ENCODE measurements at places on chromosomes 1 and 21. TPM values are rescaled to one million over a fixed set of nuclear protein-coding genes. Genes with fewer than 3 reads are reported as not detected.
A peak's percentile ranks its signal among the peaks of the same experiment; 100 is the strongest.

SLC30A10 gene
- not detected for total RNA-seq

GJC2 gene
- total RNA-seq = 13.0 TPM

S100A7A gene
- not detected for total RNA-seq

CRB1 gene
- total RNA-seq = not detected

VANGL2 gene
- total RNA-seq = 79.8 TPM

RNU1-2 gene
- total RNA-seq = 3,428 TPM

ZYG11A gene
- total RNA-seq = 0.18 TPM

L1TD1 gene
- total RNA-seq = 50.1 TPM

PDE9A gene
- 20.7 TPM for total RNA-seq

NBPF20 gene
- total RNA-seq = 6.0 TPM

DNA sequence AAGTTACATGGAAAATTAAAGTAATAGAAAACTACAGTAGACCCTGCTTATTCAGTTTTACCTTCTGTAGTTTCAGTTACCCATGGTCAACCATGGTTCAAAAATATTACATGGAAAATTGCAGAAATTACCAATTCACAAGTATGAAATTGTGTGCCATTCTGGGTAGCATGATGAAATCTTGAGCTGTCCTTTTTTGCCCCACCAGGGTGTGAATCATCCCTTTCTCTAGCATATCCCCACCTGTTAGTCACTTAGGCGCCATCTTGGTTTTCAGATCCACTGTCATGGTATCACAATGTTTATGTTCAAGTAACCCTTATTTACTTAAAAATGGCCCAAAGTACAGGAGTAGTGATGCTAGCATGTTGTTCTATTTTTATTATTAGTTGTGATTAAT lies 3.5 kb upstream of the LRIF1 start:
- H3K4me1 ChIP-seq = peaks cover 14% of the 10 kb centered on the region
- H3K36me3 ChIP-seq = peaks cover 11% of the 10 kb centered on the region
- H3K27ac ChIP-seq = no peak overlapping the region
- H3K27me3 ChIP-seq = peaks cover 6% of the 10 kb centered on the region

DNA sequence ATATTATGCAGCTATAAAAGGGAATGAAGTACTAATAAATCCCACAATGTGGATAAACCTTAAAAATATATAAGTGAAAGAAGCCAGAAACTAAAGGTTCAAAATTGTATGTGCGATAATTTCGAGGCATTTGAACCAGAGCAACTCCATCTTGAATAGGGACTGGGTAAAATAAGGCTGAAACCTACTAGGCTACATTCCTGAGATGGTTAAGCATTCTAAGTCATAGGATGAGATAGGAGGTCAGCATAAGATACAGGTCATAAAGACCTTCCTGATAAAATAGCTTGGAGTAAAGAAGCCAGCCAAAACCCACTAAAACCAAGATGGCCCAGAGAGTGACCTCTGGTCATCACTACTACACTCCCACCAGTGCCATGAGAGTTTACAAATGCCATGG lies 103.1 kb downstream of the SLC16A1 start:
- H3K27ac ChIP-seq = no peak overlapping the region
- no peaks in the 10 kb centered on the region for H3K36me3 ChIP-seq
- peaks cover 3% of the 10 kb centered on the region for H3K4me1 ChIP-seq
- peaks cover 7% of the 10 kb centered on the region for H3K27me3 ChIP-seq

DNA sequence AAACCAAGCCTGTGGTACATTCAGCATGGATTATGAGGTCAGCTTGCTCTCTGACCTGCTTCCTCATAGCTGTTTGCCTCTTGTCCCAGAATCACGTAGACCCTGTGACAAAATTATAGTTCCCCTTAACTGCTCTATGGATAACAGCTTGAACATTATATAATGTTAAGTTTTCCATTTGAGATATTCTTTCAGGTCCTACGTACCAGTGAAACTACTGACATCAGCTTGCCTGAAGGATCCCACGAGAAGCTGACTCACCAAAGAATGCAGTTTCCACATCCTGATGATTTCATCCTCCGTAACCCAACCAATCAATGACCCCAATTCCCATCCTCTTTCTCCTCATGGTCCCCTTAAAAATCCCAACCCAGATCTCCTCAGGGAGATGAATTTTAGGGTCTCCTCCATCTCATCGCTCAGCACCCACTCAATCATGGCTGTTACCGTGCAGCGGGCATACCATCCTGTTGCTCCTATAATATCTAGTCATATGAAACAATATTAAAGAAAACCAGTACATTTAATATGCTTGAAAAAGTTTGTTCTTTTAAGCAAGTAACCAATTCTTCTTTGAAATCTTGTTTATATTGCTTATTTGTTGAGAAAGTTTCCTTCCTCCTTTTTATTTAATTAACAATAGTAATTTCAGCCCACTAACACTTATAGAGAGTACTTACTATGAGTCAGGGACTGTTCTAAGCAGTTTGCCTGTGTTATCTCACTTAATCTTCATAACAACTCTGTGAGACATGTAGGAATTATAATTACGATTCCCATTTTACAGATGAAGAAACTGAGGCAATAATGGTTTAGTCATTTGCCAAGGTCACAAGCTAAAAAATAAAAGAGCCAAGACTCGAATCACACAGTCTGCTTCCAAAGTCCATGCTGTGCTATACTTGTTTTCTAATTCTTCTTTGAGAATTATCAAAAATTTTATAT lies 27.4 kb downstream of the CHML start:
- peaks cover 12% of the 10 kb centered on the region for H3K4me1 ChIP-seq
- H3K36me3 ChIP-seq = no peaks in the 10 kb centered on the region
- no peak overlapping the region for H3K4me3 ChIP-seq
- no peak for DNase-seq
- H3K27ac ChIP-seq = no peak overlapping the region

DNA sequence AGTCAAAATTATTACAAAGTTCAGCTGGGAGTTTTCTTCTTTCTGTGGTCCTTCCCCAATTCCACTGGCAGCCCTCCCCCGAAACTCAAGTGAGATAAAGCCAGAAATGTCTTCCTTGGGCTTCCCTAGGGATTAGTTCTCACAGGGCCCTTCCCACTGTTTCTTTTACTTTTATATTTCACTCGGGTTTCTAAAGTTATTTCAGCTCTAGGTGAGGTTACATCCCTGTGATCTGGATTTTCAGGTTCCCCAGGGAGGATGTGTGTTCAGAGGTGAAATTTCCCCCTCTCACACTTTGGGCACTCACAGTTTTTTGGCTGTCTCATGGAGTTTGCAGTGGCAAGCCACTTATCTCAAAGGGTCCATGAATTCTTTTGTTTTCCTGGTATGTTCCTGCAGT lies 77.3 kb downstream of the DRAM2 start:
- H3K27ac ChIP-seq = no peak overlapping the region
- H3K36me3 ChIP-seq = peaks cover 6% of the 10 kb centered on the region
- DNase-seq = no peak
- H3K4me3 ChIP-seq = peak overlapping the region; percentile 38

GRCh38 chr21:38982096-38982495 lies 176.4 kb downstream of the ETS2 start:
- H3K4me1 ChIP-seq = peaks cover 19% of the 10 kb centered on the region
- H3K36me3 ChIP-seq = peaks cover 5% of the 10 kb centered on the region
- no peak overlapping the region for H3K4me3 ChIP-seq
- no peak for DNase-seq
- H3K27ac ChIP-seq = no peak overlapping the region
- H3K27me3 ChIP-seq = peaks cover 2% of the 10 kb centered on the region

DNA sequence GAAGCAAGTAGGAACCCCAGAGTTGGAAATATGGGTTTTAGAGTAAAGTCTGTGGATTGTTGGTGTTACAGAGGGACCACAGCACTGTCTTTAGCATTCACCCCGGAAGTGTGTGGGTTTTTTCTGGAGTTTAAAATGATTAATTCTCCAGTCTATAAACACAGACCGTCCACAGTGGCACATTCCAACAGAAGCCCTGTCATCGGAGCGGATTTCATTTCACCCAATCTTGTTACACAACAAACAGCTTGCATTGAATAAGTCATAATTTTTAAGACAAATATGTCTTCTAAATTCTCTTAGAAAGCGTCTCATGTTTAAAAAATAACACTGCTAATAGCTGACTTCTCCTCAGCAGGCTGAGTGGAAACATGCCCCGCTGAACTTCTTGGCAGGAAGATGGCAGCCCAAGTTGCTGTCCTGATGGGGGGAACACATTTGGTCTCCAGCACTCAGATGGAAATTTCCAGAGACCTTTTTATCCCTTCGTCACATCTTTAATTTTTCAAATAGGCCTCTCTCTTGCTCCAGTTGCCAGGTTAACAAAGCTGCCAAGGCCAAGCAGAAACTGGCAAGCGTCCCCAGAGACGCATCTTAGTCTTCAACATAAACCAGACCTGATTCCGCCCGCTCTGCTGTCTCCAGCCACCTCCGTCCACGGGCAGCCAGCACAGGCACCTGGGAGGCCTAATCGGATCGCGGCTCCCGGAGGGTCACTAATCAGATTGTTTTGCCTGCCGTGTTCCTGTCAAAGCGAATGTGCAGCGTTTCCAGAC lies 28.8 kb upstream of the SLC19A1 start:
- DNase-seq = no peak
- H3K27me3 ChIP-seq = peaks cover 2% of the 10 kb centered on the region
- no peak overlapping the region for H3K27ac ChIP-seq
- no peak overlapping the region for H3K4me3 ChIP-seq
- peaks cover 2% of the 10 kb centered on the region for H3K4me1 ChIP-seq
- no peaks in the 10 kb centered on the region for H3K36me3 ChIP-seq

- H3K36me3 ChIP-seq = no peaks in the 10 kb centered on the region
- H3K4me1 ChIP-seq = peaks cover 3% of the 10 kb centered on the region
- no peak overlapping the region for H3K27ac ChIP-seq
- H3K4me3 ChIP-seq = no peak overlapping the region
- H3K27me3 ChIP-seq = peaks cover 1% of the 10 kb centered on the region
Measured at GRCh38 chr1:210223226-210223904, 9.2 kb upstream of the SERTAD4 start.

- H3K36me3 ChIP-seq = no peaks in the 10 kb centered on the region
- H3K27ac ChIP-seq = no peak overlapping the region
Measured at GRCh38 chr21:39022863-39023693, 160.2 kb downstream of the PSMG1 start.

GRCh38 chr1:75203415-75204277 lies 69.5 kb downstream of the LHX8 start:
- H3K4me3 ChIP-seq = no peak overlapping the region
- no peaks in the 10 kb centered on the region for H3K4me1 ChIP-seq
- H3K36me3 ChIP-seq = no peaks in the 10 kb centered on the region

- no peaks in the 10 kb centered on the region for H3K36me3 ChIP-seq
- no peak overlapping the region for H3K27ac ChIP-seq
- peaks cover 1% of the 10 kb centered on the region for H3K27me3 ChIP-seq
- no peak overlapping the region for H3K4me3 ChIP-seq
- peaks cover 44% of the 10 kb centered on the region for H3K4me1 ChIP-seq
Measured at GRCh38 chr1:173301507-173301906, 94.4 kb upstream of the TNFSF4 start.

GRCh38 chr1:239253032-239253431 lies 133.3 kb upstream of the CHRM3 start:
- DNase-seq = no peak
- no peaks in the 10 kb centered on the region for H3K36me3 ChIP-seq
- H3K4me3 ChIP-seq = no peak overlapping the region
- no peaks in the 10 kb centered on the region for H3K4me1 ChIP-seq

DNA sequence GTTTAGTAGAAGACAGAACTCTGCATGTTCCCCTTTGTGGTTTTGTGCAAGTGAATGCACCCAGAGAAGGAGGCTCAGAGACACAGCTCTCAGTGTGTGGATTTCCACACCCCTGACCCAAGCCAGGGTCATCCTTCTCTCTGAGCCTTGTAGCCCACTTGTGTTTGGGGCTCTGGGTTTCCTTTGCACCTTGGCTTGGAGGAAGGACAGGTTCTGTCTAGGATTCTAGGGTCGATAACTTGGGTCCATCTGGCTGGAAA lies 27.2 kb downstream of the MYOG start:
- H3K27me3 ChIP-seq = no peaks in the 10 kb centered on the region
- H3K27ac ChIP-seq = no peak overlapping the region
- H3K4me3 ChIP-seq = no peak overlapping the region
- DNase-seq = no peak

- peaks cover 4% of the 10 kb centered on the region for H3K36me3 ChIP-seq
- peaks cover 14% of the 10 kb centered on the region for H3K27me3 ChIP-seq
- peak overlapping the region; percentile 59 for H3K4me3 ChIP-seq
Measured at GRCh38 chr1:8211883-8212579, 105.9 kb upstream of the SLC45A1 start.

GRCh38 chr1:8554956-8555534 lies 237.1 kb downstream of the SLC45A1 start:
- peaks cover 9% of the 10 kb centered on the region for H3K36me3 ChIP-seq
- H3K27ac ChIP-seq = no peak overlapping the region
- no peaks in the 10 kb centered on the region for H3K27me3 ChIP-seq
- H3K4me1 ChIP-seq = peaks cover 27% of the 10 kb centered on the region
- no peak overlapping the region for H3K4me3 ChIP-seq
- DNase-seq = no peak

DNA sequence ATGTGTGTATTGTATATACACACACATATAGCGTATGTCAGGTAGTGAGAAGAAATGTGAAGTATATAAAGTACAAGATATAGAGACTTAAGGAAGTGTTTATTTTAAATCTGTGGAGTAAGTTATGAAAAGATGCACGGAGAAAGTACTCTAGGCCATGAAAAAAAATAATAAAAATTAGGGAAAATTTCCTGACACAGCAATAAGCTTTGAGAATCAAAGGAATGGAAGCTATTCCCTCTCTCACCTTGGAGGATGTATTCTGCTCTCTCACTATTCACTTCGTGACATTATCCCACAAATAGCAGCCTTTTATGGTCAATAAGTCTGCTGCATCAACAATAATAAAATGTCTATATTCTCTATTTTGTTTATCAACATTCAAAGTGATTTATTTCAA lies 700.4 kb upstream of the RGS18 start:
- no peaks in the 10 kb centered on the region for H3K27me3 ChIP-seq
- H3K27ac ChIP-seq = no peak overlapping the region
- H3K4me3 ChIP-seq = no peak overlapping the region

DNA sequence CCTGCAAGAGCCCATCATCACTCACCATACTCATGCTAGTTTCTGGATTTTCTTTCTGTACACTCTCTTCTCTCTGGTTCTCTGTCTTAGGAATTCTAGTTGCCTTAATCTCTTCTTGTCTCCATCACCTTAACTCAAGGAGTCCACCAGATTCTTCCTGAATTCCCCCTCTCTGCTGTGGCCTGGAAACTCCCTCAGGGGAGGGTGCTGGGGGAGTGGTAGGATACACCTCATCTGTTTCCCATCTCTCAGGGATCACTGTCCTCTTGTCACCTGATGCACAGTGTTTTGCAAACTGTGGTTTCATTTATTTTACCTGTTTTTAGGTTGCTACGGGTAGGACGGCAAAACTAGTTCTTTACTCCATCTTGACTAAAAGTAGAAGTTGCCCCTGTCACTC lies 6.6 kb upstream of the GNG12 start:
- peaks cover 10% of the 10 kb centered on the region for H3K4me1 ChIP-seq
- DNase-seq = no peak
- H3K36me3 ChIP-seq = no peaks in the 10 kb centered on the region
- H3K4me3 ChIP-seq = no peak overlapping the region
- peaks cover 2% of the 10 kb centered on the region for H3K27me3 ChIP-seq
- H3K27ac ChIP-seq = no peak overlapping the region
